ENCODE measurements at places on chromosomes 7 and 10. TPM values are rescaled to one million over a fixed set of nuclear protein-coding genes. Genes with fewer than 3 reads are reported as not detected.
A peak's percentile ranks its signal among the peaks of the same experiment; 100 is the strongest.

CXCL12 gene
- 108 TPM for polyA plus RNA-seq

GRCh38 chr7:47331179-47331565, 250.7 kb downstream of the TNS3 start:
- DNase-seq: peak; percentile 27

DNA sequence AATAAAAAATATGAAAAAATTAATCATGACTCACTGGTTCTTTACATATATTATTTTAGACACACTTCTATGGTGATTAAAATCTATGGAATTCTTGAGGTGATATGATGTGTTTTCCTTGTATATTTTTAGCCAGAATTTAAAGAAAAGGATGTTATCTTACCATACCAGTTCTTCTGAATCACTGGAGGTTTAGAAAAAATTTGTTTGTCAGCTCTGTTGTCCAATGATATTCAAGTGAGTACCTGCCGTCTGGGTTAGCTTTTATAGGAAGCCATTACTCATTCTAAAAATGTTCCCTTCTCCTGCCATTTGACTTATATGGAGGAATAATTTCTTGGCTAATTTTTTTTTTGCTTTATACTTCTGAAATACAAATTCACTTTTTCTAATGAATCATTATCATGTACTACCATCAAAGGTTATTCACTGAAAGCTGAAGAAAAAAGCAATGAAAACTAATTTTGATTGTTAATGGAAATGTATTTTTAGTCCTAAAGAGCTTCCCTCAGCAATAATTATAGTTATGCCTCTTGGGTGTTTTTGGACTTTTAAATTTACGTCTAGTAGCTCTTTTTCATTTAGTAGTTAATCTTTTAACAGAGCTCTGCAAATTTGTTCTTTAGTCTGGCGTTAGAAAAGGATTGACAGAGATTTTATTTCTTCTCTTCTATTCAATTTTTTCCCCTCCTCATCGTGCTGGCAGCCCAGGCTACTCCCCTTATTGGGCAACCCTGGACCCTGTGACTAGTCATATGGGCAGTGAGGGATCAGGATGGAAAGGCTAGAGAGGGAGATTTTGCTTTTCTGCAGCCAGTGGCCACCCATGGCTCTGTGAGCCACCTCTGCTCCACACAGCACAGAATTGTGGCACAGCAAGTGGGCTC, 434.2 kb downstream of the LRMDA start:
- DNase-seq: no peak

- no peak for DNase-seq
Observed at GRCh38 chr10:7423521-7423920, 12.7 kb upstream of the SFMBT2 start.

STAG3 gene
- polyA plus RNA-seq: 0.13 TPM

GRCh38 chr7:142443216-142444010, 185.6 kb upstream of the PRSS58 start:
- DNase-seq: no peak

GPR15LG gene
- polyA plus RNA-seq: 0.59 TPM

GRCh38 chr7:43914795-43915194, 8.4 kb upstream of the URGCP start:
- DNase-seq: no peak

CLEC2L gene
- not detected for polyA plus RNA-seq

FAM221A gene
- polyA plus RNA-seq: 1.8 TPM

TRAPPC14 gene
- polyA plus RNA-seq: 3.6 TPM

RBM28 gene
- polyA plus RNA-seq: 5.0 TPM

GRCh38 chr7:98674461-98674860, 57.4 kb downstream of the NPTX2 start:
- no peak for DNase-seq

DNA sequence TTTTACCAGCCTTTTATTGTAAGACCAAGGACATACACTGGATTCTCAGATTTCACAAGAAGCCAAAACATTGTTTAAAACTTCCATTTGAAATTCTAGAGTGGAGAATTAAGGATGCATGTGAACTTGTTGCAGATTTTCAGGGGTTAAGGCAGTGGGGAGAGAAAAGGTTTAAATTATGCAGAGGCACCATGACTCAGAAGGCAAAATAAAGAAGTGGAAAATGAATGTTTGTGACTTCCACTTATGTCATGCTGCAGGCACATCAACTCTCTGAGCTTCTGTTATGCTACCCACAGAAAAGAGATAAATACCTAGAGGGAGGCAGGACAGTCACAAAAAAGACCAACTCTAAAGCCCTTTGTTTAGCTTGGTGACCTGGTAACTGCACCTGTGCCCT, 84.4 kb upstream of the BET1 start:
- DNase-seq: no peak

WAPL gene
- 14.1 TPM for polyA plus RNA-seq

DNA sequence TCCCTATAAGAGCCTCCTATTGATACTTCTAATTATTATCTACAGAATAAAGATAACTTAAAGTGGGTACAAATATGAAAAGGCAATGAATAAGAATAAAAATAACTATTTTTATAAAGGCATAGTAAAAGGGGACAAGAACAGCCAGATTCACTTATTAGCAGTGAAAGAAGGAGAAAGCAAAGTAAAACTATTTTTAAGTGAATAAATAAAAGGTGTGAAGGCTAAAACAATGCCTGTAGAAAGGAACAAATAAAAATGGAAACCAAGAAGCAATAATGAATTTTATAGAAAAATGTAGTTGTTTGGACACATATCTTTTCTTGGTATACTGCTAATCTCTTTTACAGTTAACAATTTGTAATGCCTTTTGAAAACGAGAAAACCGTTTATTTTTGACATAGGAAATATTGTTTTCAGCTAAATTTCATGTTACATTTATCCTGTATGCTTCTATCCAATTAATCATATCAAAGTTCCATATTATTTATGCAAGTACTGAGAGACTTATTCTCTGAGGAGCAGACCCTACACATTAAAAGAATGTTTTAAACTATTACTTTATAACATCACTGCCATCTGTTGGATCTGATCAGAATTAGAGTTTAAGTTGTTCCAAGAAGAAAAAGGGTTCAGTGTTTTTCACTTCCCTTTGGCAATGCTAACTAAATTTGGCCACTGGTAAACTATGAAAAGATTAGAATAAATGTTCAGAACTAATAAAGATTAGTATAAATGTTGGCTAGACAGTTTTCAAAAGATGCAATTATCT, 59.1 kb downstream of the ARMC3 start:
- DNase-seq: no peak

- DNase-seq: no peak
Observed at GRCh38 chr10:14403881-14404623, 73.3 kb upstream of the FRMD4A start.

GRCh38 chr10:7374795-7375194, 36.0 kb downstream of the SFMBT2 start:
- no peak for DNase-seq

DNA sequence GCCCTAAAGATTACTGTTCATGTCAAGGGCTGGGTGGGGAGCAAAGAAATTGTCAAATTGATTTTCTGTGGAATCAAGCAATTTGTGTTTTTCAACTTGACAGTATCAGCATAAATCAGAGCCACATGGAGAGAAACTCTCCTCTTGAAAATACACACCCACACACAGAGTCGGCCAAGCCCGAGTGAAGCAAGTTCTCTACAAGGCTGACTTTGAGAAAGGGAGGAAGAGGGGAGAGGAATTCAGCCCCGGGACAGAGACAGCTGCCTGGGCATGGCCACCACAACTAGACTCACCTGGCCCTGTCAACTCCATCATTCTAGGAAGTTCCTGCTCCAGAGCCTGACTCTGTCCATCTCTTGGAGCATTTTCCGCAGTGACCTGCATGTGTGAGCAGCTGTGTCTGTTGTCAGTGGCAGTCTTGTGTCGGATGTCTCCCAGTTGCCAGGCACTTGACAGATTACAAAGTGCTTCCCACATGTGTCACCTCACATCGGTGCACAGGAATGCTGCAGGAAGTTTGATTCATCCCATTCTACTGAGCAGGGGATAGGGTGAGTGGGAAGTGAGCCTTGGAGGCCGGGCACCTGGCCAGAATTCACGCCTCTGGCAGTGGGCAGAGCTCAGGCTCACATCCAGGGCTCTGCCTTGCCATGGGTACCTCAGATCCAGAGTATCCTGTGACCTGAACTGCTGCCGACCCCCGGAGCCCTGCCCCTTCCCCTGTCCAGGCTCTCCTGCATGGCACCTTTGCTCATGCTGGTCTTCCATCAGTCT, 37.9 kb downstream of the ADAM12 start:
- peak; percentile 52 for DNase-seq

DNA sequence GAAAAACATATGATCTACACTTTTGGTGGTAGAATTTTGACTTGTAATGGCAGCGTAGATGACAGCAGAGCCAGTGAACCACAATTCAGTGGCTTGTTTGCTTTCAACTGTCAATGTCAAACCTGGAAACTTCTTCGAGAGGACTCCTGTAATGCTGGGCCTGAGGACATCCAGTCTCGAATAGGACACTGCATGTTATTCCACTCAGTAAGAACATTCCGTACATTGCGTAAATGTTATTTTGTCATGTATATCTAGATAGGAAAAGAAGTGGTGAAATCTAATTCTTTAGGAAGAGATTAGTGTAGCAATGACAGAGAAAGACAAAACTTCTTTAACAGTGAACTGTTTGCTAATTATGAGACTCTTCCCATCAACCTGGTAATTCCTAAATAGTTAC, 112.9 kb downstream of the PODXL start:
- no peak for DNase-seq

TWIST1 gene
- polyA plus RNA-seq: 11.9 TPM

All from aorta (tissue), 5 donors.